Fibroblast of pulmonary artery (primary cell): ENCODE measurements at places on chromosomes 6 and 20.

GRCh38 chr6:139231206-139231605, 60.6 kb downstream of the TXLNB start:
- DNase-seq = no peak

GRCh38 chr20:53793783-53794383, 200.2 kb upstream of the ZNF217 start:
- no peak for DNase-seq

GRCh38 chr6:145789443-145789842, 25.2 kb downstream of the FBXO30 start:
- peak; percentile 22 for DNase-seq

- peak; percentile 24 for DNase-seq
Measured at GRCh38 chr20:43916881-43917371, 2.3 kb downstream of the TOX2 start.

DNA sequence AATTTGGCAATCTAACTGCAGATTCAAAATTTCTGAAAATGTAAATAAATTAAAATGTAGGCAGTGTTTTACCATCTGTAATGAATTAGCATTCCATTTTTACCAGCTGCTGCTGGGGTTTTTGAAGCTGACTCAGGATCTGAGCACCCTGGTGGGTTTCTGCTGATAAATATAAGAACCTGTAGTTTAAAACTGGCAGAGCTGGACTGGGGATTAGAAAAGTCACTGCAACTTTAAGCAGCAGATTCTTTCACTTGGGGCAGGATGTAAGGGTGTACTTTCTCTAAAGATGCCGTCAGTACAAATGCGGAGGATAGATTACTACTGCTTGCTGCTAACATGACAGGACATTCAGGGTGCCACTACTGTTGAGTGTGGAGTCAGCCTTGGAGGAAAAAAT, 341.8 kb downstream of the CDKAL1 start:
- peak; percentile 50 for DNase-seq

DNA sequence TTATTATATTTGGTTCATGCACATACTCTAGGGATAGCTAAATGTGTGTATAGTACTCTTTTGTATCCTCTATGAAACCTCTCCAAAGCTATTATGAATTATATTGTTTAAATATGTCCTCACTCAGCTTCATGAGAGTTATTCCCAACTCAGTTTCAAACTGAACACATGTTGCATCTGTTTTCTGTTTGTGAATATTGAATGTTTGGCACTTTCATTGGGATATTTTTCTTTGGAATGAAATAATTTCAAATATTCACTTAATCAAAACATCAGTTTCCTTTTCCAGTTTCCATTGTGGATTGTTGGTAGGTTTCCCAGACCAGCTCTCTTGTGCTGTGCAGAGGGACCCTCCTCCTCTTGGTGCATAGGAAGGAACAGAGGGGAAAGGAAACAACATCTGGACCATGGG, 46.6 kb downstream of the HDAC2 start:
- no peak for DNase-seq

- no peak for DNase-seq
Measured at GRCh38 chr6:170289180-170289931, 1.5 kb downstream of the DLL1 start.

DNA sequence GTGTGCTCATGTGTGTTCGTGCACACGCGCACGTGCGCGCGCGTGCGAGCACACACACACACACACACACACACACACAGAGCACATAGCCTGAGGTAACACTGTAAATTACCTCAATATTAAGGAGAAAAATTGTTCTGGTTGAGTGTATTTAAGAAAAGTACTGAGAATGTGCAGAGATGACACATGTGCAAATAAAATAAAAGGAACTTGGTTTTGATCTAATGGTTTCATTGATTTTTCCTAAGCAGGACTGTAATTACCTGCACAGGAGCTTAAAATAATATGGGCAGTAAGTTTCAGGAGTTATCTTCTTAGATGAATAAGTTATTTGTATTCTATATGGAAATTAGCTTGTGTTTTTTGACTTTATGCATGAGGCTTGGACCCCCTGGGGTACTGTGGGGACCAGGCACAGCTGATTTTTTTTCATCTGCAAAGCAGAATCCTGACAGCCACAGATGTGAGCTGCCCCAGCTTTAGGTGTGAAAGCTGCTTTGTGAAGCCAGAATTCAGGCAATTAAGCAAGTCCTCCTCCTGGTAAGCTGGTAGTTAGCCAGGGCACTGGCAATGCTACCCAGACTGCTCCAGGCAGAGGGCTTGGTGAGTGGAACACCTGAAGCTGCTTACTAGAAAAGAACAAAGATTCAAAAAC, 1040.6 kb upstream of the CITED2 start:
- DNase-seq = no peak

- DNase-seq = no peak
Measured at GRCh38 chr6:157956171-157956730, 25.4 kb upstream of the SYNJ2 start.

- DNase-seq = peak; percentile 65
Measured at GRCh38 chr20:40160097-40160550, 528.9 kb downstream of the MAFB start.

DNA sequence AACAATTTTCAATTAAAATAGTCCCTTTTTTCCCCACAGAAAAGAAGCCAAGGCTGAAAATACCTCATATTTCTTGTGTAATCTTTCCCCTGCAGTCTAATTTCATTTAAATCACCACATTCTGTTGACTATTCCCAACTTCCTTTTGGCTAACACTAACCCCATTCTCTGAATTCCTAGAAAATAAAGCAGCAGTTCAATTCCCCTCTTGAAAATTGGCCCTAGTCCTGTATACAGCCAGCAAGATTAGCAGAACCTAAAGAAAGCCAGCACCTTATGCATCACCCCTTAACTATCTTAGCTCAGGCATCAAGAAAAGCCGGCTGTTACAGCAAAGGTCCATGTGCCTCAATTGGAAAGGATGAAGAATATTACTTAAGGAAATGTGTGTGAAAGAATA, 69.7 kb downstream of the MDN1 start:
- DNase-seq = no peak

DNA sequence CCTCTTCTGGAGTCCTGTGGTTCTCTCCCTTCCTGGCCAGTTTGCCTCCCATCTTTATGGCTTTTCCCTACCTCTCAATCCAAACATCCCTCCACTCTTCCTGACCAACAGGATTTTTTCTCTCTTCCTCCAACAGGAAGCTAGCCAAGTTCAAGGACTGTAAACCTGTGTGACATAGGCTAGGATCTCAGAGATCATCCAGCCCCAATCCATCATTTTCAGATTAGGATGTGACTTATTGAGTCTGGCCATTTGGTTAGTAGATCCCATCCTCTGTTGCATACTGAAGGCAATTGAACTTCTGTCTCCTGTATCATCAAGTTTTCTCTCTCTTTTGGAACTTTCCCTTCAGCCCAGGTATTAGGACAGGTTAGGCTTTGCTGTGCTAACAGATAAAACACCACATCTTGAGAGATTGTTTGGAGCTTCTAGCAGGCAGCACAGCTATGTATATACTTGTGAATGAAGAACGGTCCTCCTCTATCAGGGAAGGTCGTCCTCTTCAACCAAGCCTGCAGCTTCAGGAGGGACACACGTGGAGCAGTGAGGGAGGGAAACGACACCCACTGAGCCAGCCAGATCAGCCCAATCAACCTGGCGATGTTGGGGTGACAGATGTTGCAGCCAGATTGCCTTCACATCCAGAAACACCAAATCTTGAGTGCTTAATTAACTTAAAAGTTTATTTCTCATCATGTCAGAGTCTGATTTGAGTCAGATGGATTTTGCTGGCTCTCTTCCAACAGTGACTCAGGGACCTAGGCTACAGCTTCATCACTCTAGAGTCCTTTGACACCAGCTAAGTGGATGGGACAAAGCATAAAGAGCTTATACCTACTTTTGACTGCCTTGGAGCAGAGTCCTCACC, 106.8 kb downstream of the GJA10 start:
- DNase-seq = no peak

DNA sequence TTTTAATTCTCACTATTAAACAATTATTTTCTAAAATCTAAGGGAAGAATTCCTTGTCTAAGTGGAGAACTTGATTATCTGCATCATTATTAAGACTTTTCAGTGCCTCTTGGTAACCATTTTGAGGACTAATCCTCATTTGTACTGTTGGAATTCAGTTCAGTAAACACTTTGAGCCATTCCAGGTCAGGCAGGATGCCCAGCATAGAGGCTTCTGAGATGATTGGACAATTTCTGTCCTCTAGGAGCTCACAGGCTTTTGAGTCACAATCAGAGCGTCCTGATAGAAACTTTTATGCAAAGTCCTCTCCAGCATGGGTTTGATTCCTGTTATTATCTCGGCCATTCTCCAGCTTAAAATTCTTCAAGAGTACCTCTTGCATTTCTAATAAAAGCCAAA, 1304.6 kb downstream of the EPHA7 start:
- DNase-seq = no peak

DNA sequence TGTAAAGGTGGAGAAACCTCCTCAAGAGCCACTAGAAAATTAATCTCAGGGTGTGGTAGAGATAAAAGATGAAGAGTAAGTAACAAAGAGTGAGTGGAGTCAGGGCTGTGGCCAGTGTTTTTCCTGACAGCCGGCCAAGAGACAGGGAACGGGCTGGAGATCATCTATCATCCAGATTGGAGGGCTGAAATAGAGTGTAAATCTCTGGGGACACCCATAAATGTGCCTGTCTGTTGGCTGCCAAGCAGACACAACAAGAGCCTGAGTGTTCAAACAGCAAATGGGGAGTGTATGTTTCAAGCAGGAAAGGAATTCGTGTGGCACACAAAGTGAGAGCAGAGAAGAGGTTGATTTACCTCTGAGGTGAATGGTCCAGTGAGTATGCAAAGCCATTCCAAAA, 326.4 kb upstream of the KHDRBS2 start:
- no peak for DNase-seq

DNA sequence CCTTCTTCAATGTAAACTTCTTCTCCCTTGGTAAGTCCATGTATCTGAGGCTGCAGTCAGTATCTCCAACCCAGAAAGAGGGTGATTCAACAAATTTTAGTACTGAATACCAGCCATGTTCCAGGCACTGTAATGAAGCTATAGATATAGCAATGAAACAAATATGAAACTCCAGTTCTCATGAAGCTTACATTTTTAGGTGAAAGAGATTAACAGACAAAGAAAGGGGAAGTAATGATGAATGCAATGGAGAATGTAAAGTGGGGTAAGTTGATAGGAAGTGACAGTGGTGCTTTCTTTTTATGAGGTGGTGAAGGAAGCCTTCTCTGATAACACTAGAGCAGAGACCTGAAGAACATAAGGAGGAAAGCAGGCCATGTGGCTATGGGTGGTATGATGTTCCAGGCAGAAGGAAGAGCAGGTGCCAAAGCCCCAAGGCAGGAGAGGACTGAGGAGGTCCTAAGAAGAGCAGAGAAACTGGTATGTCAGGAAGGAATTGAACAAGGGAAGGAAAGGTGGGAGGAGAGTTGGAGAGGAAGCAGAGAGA, 143.6 kb downstream of the TFAP2B start:
- DNase-seq = no peak

GRCh38 chr6:12138381-12138780, 126.3 kb downstream of the HIVEP1 start:
- peak; percentile 17 for DNase-seq

- DNase-seq = no peak
Measured at GRCh38 chr6:124573953-124574352, 388.3 kb upstream of the RNF217 start.

DNA sequence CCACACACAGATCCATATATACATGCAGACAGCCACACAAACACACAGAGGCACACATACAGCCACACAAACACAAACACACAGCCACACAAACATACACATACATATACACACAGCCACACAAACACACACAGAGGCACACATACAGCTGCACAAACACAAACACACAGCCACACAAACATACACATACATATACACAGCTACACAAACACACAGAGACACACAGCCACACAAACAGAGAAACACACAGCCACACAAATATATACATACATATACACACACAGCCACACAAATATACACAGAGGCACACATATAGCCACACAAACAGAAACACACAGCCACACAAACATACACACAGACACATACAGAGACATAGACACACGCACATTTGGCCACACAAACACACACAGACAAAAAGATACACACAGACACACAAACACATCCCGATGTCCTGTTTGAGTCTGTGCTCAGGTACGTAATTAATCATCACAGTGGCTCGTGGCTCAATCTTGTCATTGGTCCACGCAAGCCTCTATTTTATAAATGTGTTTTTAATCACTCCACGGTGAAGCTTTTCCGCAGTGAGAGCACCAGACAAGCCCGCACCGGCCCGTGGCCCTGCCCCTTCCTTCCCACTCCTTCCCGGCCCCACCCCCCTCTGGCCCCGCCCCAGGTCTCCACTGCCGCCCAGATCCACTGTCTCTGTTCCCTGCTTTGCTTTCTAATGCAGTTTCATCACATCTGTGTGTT, 135.3 kb downstream of the CDH4 start:
- peak; percentile 5 for DNase-seq

- DNase-seq = no peak
Measured at GRCh38 chr6:23611776-23612381, 514.1 kb upstream of the NRSN1 start.

GRCh38 chr6:8549074-8549790, 113.9 kb upstream of the SLC35B3 start:
- DNase-seq = no peak

- no peak for DNase-seq
Measured at GRCh38 chr6:2706558-2706957, 44.2 kb downstream of the MYLK4 start.

DNA sequence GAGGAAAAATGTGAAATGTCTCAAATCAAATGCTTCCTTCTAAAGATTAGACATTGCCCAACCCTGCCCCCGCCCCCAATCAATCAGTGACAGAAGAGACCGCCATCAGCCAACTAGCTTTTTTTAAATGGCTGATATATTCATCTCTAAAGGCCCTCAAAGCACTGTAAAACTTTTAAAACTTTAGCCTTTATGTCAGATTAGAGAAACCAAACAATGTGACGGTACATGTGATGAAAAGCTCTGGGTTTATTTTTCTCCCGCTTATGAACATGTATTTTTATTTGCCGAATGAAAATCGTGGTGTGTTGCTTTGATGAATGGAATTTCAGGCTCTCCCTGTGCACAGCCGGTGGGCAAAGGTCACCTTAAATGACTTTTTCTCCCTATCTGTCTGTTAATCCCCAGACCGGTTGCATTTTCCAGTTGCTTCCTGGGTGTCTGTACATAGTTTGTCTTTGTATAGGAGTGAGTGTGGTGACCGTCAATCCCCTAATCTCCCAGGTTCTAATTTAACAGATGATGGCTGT, 38.5 kb downstream of the TBC1D7 start:
- no peak for DNase-seq
